ENCODE measurements at places on chromosomes 5 and 9. TPM values are rescaled to one million over a fixed set of nuclear protein-coding genes. Genes with fewer than 3 reads are reported as not detected.

DNA sequence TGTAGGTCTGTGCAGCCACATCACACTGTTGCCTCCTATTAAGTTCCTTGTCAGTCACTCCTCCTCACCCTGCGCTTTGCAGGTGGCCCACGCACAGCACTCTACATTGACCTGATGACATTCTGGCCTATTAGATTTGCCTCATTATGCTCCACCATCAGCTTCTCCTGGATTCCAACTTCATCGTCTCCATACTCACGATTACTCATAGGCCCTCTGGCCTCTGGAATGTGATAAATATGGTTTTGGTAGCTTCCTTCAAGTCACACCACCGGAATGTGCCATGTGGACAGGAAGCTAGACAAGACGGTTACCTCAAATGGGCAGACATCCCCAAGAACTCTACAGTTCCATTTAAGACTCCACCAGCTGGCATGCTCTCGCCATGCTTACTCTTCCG is 158.0 kb upstream of the LHFPL2 start:
- no peak overlapping the region for H3K4me3 ChIP-seq
- H3K36me3 ChIP-seq = no peaks in the 10 kb centered on the region
- no peak overlapping the region for H3K27ac ChIP-seq
- H3K4me1 ChIP-seq = no peaks in the 10 kb centered on the region

DNA sequence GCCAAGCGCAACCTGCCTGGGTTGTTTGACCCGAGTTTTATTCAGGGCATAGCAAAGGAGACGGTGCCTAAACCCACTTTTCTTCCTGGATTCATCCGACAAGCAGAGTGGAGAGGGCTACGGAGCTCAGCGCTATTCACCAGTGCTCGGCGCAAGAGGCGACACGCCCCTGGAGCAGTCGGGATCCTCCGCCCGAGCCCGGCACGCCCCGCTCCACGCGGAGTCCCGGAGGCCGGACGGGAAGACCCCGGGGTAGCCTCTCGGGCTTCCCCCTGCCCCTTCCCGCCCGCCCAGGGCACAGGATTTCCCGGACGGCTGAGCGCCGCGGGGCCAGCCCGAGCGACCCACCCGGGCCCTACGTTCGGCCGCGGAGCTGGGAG is 427 bp downstream of the SERINC5 start:
- peak overlapping the region; percentile 40 for H3K27ac ChIP-seq
- peak; percentile 74 for DNase-seq
- H3K4me1 ChIP-seq = peaks cover 32% of the 10 kb centered on the region
- H3K4me3 ChIP-seq = peak overlapping the region; percentile 36

DNA sequence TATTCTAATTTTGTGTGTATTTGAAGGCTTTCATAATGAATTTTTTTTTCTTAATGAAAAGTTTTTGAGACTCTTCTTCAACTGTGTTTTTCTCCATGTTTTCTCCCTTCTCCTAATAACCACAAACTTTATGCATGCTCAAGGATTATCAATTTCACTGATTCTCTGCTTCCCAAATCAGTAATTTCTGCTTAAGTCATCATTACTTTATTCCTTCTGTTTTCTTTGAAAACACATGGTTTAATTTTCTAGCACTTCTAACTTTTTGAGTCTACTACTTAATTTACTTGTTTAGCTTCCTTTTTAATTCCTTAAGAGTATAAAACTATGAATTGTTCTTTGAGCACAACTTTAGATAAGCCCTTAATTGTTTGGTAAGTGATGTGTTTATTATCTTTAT is 11.5 kb upstream of the FBN2 start:
- H3K4me3 ChIP-seq = no peak overlapping the region
- H3K27me3 ChIP-seq = no peaks in the 10 kb centered on the region
- H3K36me3 ChIP-seq = no peaks in the 10 kb centered on the region
- no peak for DNase-seq

GRCh38 chr9:132011896-132012295 is 67.8 kb downstream of the MED27 start:
- H3K36me3 ChIP-seq = no peaks in the 10 kb centered on the region
- H3K27ac ChIP-seq = no peak overlapping the region
- no peak overlapping the region for H3K4me3 ChIP-seq
- no peaks in the 10 kb centered on the region for H3K27me3 ChIP-seq
- H3K4me1 ChIP-seq = peaks cover 6% of the 10 kb centered on the region
- no peak for DNase-seq

DNA sequence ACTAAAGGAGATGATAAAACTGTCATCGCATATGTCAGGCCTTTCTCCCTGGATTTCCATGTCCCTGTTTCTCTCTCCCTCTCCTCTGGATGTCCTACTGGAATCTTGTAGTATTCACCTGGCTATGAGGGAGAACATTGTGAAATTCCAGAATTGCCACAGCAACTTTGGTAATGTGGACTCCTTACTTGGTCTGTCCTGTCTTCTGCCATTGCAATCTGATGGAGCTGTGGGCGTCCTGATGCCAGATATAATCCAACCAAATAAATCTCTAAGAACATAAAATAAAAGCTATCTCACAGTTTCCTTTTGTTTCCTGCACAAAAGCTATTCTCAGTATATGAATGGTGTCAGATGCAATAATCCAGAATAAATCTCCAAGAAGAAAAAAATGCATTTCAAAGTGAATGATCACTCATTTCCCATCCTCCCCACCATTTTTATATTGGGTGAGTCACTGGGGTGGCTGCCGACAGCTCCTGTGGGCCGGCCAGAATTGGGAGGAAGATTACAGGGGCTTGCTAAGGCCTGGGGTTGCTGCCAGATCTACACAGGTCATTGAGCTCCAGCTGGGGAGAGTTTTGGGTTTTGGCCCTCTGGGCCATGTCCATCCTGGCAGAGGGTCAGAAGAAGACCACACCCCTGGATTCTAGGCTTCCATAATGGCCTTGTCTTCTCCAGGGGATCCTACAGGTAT is 160.7 kb upstream of the PITX1 start:
- no peak for DNase-seq
- no peak overlapping the region for H3K27ac ChIP-seq
- no peak overlapping the region for H3K4me3 ChIP-seq
- H3K36me3 ChIP-seq = no peaks in the 10 kb centered on the region

- peak; percentile 28 for DNase-seq
- no peaks in the 10 kb centered on the region for H3K36me3 ChIP-seq
- no peaks in the 10 kb centered on the region for H3K4me1 ChIP-seq
- H3K4me3 ChIP-seq = no peak overlapping the region
Observed at GRCh38 chr5:35436400-35437057, 181.1 kb upstream of the SPEF2 start.

DNA sequence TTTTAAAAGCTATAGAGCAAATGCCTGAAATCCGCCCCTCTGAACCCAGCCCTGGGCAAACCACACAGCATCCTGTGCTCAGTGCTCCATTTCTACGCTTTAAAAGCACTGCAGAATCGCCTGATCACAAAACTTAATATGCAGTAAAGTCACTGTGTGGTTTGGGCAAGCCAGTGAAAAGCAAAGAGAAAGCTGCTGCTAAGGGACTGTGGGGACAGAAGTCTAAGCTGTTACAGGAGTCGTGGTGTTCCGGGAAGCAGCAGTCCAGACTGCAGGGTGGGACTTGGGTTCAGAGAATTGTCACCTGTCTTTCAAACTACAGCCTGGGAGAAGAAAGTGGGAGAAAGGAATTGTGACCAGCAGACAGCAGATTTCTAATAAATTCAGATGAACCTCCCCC is 8.2 kb downstream of the RAPGEF1 start:
- H3K36me3 ChIP-seq = no peaks in the 10 kb centered on the region
- no peak for DNase-seq
- no peaks in the 10 kb centered on the region for H3K27me3 ChIP-seq
- H3K4me3 ChIP-seq = no peak overlapping the region

DNA sequence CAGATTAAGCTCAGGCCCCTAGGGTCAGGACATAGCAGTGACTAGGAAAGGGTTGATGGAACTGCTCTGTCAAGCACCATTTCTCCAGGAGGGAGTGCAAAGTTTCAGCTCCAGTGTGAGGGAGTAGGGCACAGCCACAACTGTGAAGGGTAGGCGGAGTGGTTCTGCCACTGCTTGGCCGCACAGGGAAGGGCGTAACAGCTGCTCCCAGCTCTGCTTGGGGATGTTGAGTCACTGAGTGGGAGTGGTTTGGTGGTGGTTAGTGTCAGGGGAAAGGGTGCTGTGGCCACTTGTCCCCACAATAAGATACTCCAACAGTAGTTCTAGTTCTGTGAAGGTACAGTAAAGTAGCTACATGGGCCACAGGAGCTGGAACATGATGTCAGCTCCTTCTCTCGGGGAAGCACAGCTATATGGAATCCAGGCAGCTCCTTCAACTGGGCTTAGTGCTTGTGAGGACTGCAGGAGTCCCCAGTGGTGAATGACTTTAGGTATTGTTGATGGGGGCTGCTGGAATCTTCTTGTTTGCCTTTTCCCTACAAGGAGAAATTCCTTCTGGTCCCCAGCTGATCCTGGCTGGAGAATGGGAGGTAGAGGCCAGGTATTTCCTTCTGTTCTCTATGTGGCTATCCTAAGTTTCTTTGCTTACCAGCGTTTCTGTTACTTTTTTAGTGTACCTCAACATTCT is 314.5 kb downstream of the SPATA31D1 start:
- no peaks in the 10 kb centered on the region for H3K27me3 ChIP-seq
- no peaks in the 10 kb centered on the region for H3K36me3 ChIP-seq
- no peaks in the 10 kb centered on the region for H3K4me1 ChIP-seq
- DNase-seq = no peak
- no peak overlapping the region for H3K27ac ChIP-seq

- no peak overlapping the region for H3K4me3 ChIP-seq
- no peaks in the 10 kb centered on the region for H3K4me1 ChIP-seq
- no peaks in the 10 kb centered on the region for H3K36me3 ChIP-seq
- no peak overlapping the region for H3K27ac ChIP-seq
Observed at GRCh38 chr5:114265432-114266060, 96.3 kb upstream of the KCNN2 start.

- H3K27me3 ChIP-seq = no peaks in the 10 kb centered on the region
- DNase-seq = no peak
- H3K4me1 ChIP-seq = no peaks in the 10 kb centered on the region
- H3K36me3 ChIP-seq = no peaks in the 10 kb centered on the region
- H3K27ac ChIP-seq = no peak overlapping the region
- H3K4me3 ChIP-seq = no peak overlapping the region
Observed at GRCh38 chr5:126000507-126000906, 422.7 kb upstream of the GRAMD2B start.

Gene ALDH7A1
- 89.3 TPM for total RNA-seq

Gene CA9
- 13.7 TPM for total RNA-seq
